ENCODE measurements at places on chromosomes 7 and 10.

GRCh38 chr10:123890226-123890625 lies 1.4 kb downstream of the CPXM2 start:
- no peak for DNase-seq

DNA sequence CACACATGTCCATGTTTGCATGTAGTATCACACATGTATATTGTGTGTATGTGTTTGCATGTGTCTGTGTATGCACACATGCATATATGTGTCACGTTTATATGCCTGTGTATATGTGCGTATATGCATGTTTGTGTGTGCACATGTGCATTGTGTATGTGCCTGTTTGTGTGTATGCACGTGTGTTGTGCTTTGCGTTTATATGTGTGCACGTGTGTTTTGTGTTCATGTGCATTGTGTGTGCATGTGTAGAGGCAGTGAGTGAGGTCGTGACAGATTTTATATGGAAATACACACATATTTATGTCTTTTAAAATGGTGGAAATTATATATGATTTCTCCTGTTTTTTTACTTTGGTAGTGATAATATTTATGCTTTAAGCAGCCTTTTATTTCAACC lies 41.2 kb downstream of the ADARB2 start:
- no peak for DNase-seq

DNA sequence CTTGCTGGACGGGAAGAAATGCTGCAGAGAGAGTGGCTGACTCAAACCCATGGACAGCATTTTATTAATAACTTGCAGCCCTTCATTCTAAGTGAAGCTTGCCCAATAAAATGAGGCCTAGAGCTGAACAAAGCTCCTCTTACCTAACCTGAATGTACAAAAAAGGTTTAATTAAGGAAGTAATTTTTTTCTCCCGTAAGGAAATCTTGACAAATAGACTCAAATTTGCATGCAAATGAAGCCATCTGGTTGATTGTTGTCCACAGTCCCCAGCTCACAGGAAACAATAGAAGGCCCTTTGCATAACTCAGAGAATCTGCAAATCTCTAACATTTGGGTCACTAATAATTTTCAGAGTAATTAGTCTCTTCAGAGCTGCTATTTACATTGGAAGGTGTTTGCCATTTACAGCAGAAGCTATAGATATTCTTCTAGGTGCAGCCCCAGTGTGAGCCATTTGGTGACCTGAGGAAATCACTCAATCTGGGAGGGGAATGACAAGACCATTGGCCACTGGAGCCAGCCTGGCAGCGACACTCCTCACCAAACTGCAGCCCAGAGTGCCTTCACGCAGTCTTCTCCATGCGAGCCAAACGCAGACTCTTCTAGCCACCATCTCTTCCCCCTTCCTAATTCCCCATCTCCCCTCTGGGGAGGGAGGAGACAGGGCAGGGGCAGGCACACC lies 483.0 kb upstream of the C7orf33 start:
- DNase-seq, result no peak

- DNase-seq, result no peak
Observed at GRCh38 chr7:44293561-44294324, 31.7 kb downstream of the CAMK2B start.

GRCh38 chr10:62341419-62341818 lies 32.8 kb upstream of the ZNF365 start:
- DNase-seq, result no peak

DNA sequence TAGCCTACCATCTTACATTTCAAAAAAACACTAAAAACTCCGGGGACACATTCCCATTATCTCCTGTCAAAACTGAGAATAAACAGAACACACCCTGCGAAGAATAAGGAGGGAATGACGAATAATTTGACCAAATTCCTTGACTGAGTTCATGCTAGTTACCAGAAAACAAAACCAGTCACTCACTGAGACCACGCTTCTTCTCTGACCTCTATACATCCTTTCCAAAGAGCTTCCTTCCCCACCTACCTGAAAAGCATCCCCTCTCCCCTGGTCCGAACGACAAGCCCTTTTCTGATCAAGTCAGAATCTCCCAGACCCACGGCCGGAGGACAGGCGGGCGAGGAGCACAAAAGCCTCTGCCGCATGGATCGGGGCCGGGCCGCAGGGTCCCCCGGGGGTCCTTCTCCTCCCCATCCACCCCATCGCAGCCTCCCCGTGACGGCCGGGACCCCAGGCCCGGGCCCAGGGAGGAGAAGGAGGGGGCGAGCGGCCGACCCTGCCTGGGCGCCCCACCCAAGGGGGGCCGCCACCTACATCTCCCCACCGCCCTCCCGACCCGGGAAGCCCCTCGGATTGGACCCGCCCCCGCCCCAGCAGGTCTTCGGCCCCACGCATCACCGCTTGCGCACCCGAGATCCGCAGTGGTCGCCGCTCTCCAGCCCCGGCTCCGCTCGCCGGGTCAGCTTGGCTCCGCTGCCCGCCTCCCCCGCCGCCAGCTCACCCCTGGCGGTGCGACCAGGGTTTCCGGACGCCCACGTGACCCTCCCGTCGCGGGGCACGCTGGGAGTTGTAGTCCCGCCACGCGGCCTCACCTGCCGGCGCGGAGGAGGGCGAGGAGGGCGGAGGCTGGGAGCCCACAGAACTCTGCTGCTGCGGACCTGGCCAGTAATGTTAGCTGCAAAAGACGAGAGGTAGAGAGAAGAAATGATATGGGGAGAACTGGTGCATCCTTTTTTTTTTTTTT lies at the start of gene SLC37A3:
TSS of gene SLC37A3 (minus strand) at position 747 of the 967 bp plus-strand sequence. CDS start 16,004 bp downstream, outside the sequence.
- peak; percentile 80 for DNase-seq

DNA sequence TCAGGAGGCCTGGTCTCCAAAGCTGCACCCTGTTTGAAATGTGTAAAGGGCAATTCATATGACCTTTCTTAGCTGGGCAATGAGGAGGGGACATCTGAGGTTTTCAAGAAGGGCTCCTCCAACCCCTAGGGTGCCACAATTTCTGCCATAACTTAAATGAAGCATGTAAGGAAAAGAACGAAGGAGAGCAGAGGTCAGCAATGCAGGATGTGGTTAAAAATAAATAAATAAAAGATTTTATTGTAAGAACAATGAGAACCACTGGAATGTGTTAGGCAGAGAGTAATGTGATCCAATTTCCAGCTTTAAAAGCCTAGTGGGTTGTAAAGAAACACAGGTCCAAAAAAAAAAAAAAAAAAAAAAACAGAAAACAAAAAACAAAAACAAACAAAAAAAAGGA lies 673.1 kb downstream of the TNS3 start:
- no peak for DNase-seq

DNA sequence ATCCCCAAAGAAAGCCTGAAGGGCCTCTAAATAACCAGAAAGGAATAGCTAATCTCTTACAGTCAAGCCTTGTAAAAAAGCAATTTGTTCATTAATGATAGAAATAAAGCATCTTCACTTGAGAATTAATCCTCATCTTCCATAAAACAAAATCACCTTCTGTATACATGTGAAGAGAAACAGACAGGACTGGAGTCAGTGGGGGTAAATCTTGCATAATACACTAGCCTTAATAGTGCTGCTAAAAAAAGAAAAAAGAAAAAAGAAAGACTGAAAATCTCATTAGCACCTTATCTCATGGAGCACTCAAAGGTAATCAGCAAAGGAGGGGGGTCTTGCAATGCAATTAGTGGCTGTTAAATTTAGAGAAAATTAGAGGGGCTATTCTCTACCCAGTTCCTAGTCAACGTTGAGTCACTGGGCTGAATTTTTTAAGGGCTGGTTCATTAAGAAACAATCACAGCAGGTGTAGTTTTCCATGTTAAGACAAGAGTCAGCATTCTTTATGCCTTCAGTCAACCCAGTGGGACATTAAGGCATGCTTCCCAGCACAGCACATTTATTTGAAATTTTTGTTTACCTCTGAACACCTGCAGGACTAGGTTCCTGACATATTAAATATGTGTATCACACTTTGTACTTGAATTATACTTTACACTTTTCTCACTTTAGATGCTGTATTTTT lies 1455.7 kb upstream of the CELF2 start:
- DNase-seq, result no peak

- no peak for DNase-seq
Observed at GRCh38 chr7:155710031-155710430, 65.6 kb downstream of the RBM33 start.

GRCh38 chr7:50614721-50615518 lies 49.7 kb upstream of the DDC start:
- no peak for DNase-seq

GRCh38 chr7:37006764-37007163 lies 282.5 kb upstream of the AOAH start:
- DNase-seq, result no peak

DNA sequence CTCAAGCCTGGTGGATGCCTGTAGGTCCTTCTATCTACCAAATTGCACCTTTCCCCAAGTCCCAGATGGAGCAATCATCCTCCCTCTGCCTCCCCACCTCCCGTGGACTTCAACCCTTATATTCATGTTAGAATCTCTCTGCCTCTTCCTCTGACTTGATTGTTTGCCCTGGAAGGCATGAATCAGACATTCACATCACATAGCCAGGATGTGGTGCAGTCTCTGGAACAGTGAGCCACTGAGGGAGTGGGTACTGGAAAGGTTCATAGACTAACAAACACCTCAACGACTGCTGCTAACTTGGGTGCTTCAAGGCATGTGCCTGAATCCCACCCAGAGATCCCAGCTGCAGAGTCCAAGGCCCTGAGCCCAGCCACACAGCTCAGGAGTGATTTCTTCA lies 494.0 kb downstream of the TNS3 start:
- DNase-seq, result no peak

GRCh38 chr10:132005147-132005546 lies 23.4 kb upstream of the BNIP3 start:
- no peak for DNase-seq

DNA sequence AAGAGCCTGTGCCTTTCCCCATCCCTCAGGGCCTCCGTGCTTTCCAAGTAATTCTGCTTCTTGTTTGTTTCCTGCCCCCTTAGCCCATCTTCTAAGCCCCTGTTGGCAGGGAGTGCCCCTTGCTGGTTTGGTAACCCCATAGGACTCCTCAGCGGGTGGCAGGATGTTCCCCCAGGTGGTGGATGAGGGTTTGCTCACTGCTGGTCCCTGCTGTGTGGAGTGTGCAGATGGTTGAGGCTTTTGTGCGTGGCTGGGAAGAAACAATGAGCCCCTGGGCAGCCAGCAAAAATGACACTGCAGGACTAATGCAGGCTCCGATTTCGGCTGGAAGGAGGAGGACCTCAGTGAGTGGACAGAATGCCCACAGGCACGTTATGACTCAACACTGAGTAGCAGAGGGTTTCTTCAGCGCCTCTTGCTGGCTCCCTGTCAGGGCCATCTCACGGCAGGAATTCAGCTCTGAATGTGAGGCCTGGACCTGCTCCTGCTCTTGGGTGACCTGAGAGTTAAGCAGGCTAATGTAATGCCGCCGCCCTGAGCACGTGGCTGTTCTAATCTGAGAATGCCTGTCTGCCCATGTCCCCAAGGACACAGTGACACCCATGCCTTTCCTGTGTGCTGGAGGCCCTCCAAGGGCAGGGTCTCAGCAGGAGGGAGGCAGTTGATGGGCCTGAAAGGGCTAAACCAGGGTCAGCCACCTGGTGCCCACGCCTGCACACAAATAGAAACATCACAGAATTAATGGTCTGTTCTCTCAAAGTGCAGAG lies 16.6 kb downstream of the BAG3 start:
- no peak for DNase-seq

DNA sequence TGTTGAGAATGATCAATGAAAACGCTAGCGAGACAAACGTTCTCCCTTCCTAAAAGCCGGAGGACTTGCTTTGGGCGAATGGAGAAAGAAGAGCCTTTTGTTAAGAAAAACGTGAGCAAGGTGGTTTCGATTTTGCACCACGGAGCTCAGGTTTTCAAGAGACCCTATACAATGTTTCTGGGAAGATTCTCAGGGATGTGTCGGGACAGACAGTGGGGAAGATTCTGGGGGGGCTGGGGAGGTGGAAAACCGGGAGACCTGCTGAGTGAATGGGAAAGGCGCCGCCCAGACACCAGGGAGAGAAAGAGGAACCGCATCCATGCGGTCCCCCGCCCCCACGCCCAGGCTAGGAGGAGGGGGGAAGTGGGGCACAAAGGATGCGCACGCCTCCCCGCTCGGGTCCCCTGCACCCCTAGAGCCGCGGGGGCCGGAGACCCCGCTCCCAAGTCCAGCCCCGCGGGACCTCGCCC lies 745 bp downstream of the YWHAG start:
- DNase-seq, result peak; percentile 44

- DNase-seq, result no peak
Observed at GRCh38 chr10:14356921-14357320, 26.2 kb upstream of the FRMD4A start.

DNA sequence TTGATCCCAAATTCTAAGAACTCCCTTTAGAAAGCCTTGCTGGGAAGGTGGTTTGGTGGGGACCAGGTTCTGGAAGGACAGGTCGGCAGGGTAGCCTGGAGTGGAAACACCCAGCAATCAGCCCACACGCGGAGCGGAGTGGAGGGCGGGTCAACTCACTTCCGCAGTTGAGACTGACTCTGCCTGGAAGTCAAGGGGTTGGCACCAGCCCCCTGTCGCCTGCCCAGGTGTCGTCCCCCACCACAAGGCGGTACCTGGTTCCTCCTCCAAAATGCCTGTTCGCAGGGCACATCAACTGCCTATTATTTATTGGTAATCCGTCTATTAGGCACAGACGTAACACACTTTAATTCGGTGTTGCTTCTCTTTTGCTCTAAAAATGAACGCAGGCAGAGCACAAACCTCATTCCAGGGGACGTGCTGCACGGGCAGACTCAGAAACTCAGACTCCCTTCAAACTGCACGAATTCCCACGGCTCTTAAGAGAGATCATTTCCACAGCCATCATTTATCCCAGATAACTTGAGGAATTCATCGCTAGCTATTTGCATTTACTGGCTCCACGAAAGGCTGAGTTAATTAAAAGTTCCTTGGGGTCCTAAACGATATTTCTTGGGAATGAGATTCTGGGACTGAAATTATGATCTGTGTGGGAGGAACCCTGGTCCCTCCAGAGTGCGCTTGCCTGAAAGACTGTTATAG lies 248.2 kb upstream of the PPP2R2D start:
- DNase-seq, result no peak

DNA sequence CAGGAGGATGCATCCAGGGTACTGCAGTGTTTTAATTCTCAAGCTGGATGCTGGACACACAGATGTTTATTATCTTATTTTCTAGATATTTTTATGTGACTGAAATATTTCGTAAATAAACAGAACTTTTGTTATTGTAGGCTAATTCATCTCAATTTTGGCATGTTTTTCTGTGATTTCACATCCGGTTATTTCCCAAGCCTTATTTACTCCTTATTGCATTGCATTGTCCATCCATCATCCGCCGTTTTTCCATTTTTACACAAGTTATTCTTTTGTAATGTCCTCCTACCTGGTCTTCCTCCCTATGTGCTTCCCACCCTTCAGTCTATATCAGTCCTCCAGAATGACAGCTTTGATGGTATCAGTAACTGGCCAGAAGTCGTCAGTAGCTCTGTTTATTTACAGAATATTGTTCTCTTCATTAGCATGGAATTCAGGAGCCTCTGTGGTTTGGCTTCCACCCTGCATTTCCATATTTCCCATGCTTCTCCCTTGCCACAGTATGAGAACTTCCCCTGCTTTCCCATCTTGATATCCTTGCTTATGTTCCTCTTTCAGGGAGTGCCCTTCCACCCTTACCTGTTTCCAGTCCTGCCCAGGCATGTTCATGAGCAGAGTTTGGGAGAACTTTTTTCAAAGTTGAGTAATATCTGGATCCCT lies 16.1 kb downstream of the GNAI1 start:
- no peak for DNase-seq
